Right ventricle myocardium superior (tissue), 1 donor: ENCODE measurements at places on chromosomes 7 and 10. TPM values are rescaled to one million over a fixed set of nuclear protein-coding genes. Genes with fewer than 3 reads are reported as not detected.

The DYNC1I1 gene
- 35.6 TPM for total RNA-seq

The STX1A gene
- 1.7 TPM for total RNA-seq

- no peak for DNase-seq
These were observed 62.1 kb upstream of the LYZL2 start for GRCh38 chr10:30691639-30692015.

DNA sequence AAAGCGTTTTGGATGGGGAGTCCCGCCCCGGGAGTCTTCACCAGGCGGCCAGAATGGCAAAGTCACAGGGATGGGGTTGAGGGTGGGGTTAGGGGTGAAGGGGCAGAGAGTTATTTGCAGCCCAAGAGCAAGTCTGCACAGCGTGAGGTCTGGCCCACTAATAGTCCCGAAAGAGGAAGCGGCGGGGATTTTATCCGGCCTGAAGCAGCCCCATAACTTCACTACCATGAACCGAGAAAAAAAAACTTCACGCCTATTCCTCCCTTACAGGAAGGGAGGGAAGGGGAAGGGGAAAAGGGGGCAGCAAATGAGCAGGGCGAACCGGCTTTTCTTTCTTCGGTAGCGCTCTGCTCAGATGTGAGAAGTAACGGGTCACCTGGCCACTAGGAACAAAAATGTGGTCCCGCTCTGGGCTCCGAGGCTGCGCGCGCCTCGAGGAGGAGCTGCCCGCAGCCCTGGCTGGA, 712 bp downstream of the ITPRIP start:
- DNase-seq, result peak; percentile 65

The NODAL gene
- total RNA-seq, result not detected

The RARRES2 gene
- total RNA-seq, result 24.0 TPM

GRCh38 chr10:46525824-46526681, 30.4 kb downstream of the GPRIN2 start:
- no peak for DNase-seq

- DNase-seq, result no peak
These were observed 139.5 kb upstream of the CHRM2 start for GRCh38 chr7:136728945-136729344.

- DNase-seq, result no peak
These were observed 50.2 kb downstream of the APBB1IP start for GRCh38 chr10:26488344-26488743.

DNA sequence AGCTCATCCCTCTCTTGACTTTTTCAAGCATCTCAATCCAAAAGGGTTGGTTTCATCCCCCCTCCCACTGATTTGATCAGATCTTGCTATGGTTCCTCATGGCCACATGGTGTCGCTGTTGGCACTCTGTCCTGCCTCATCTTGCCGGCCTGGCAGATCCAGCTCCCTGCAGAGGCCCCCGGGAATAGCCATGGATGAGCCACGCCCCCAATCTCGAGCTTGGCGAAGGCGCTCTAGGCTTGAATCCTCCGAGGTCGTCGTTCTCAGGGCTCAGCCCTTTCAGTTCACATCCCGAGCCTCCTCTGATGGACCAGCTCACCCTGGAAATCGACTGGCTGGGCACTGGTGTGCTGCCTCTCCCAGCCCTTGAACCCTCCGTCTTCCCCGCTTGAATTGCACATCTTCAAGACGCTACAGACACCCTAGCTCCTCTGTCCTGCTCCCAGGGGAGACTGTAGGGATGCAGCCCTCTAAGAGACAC, 628.7 kb downstream of the TYW1 start:
- DNase-seq, result peak; percentile 88

The GPR22 gene
- total RNA-seq, result 36.4 TPM

- DNase-seq, result no peak
These were observed 66.4 kb upstream of the SORCS1 start for GRCh38 chr10:107230887-107231286.

- DNase-seq, result no peak
These were observed 339.3 kb upstream of the POM121L12 start for GRCh38 chr7:52695973-52696595.

The SYPL1 gene
- total RNA-seq, result 88.8 TPM

- DNase-seq, result no peak
These were observed 37.2 kb upstream of the SVIL start for GRCh38 chr10:29671968-29672367.

The TMEM168 gene
- 14.0 TPM for total RNA-seq

- DNase-seq, result no peak
These were observed 83.6 kb downstream of the MGMT start for GRCh38 chr10:129550658-129551057.

GRCh38 chr7:40969641-40970040, 733.2 kb downstream of the INHBA start:
- DNase-seq, result no peak

DNA sequence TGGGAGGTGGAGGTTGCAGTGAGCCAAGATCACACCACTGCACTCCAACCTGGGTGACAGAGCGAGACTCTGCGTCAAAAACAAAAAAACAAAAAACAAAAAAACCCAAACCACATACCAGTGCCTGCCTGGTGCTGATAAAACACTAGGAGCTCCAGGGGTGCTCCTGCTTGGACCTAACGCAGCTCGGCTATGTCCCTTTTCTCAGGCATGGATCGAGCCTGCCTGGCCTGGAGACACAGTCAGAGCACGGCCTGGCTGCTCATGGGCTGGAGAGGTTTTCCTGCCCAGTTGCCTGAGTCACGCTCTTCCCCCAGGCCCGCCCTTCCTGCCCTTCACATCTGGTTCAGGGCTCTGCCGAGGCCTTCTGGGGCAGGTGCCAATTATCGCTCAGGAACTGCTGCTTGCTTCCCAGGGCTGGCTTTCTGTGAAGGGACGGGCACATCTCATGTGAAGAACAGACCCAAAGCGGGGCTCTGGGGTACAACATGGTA, 12.6 kb upstream of the NPFFR1 start:
- DNase-seq, result peak; percentile 92

The MRLN gene
- total RNA-seq, result not detected

The UMAD1 gene
- total RNA-seq, result 14.3 TPM

- DNase-seq, result no peak
These were observed 15.9 kb upstream of the TMEM72 start for GRCh38 chr10:44895280-44895679.

DNA sequence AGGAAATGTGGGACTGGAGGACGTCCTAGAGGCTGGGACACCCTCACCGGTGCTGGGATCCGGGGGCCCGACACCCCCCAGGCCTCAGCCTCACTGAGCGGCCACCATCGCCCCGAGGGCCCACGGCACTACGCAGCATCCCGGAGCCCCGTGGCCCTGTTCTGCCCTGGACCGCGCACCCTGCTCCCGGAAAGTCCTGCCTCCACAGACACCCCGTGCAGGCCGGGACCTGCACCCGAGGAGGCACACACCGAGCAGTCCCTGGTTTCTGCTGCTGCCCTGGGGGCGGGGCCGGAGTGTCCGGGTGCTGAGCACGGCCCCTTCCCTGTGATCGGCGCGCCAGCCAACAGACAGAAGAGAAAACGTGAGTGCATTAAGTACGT, 18.1 kb upstream of the KNDC1 start:
- DNase-seq, result peak; percentile 34

DNA sequence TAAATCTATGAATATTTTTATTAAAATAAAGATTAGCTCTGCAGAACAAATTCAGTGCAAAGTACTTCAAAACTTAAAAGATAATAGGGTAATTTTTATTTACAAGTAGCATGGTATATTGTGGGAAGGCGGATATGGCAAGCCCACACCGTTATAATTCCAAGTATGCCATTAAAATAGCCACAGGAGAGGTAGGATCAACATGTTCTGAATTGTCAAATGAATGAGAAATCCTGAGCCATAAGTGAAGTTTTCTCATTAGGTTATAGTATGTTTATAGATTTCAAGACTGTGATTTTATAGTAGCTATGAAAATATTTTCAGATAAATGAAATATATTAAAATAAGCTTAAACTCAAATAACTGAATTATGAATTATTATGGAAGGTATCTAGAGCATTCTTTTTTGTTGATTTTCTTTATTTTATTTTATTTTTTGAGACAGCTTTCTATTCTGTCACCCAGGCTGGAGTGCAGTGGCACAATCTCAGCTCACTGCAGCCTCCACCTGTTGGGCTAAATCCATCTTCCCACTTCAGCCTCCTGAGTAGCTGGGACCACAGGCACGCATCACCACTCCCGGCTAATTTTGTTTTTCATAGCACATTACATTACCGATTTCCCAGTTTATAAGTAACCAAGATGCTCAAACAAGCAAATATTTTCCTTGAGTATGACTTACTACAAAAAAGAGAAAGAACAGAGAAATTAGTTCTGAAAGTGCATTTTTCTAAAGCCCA, 956.6 kb downstream of the GATA3 start:
- DNase-seq, result no peak

- DNase-seq, result no peak
These were observed 28.2 kb upstream of the ACSL5 start for GRCh38 chr10:112345743-112346142.

DNA sequence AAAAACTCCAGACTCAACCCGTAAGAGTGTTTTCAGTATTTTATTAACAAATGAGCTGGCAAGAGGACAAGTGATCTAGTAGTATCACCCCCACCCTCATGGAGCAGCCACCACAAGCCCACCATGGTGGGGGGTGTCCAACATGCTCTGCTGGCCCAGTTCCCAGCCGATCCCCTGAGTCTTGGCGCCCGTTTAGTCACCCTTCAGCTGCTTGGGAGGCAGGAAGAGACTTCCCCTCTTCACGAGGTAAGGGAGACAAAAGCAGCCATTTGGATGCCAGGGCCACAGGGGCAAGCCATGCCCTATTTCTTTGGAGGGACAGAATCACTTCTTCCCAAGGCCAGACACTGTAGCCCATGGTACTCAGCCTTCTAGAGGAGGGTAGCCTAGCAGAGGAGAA, 54.1 kb downstream of the NOD1 start:
- DNase-seq, result no peak

The LDB1 gene
- 56.2 TPM for total RNA-seq

The EBF3 gene
- total RNA-seq, result 6.2 TPM
